ENCODE measurements at places on chromosomes 1 and 21.

- DNase-seq, result no peak
Observed at GRCh38 chr1:169869426-169869825, 24.3 kb downstream of the SCYL3 start.

DNA sequence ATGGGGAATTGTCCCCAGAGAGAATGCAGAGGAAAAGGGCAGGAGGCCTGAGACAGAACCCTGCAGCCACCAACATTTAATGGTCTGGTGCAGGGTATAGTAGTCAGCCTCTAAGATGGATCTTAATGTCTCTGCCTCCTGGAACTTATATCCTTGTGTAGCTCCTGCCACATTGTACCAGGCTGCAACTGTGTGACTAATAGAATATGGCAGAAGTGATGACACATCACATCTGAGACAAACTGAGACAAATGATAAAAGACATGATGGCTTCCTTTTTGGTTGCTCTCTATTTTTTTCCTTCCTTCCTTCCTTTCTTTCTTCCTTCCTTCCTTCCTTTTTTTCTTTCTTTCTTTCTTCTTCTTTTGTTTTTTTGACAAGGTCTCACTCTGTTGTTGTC, 37.1 kb upstream of the CYP4B1 start:
- DNase-seq, result no peak

- DNase-seq, result peak; percentile 39
Observed at GRCh38 chr1:117094841-117095604, 26.5 kb downstream of the TRIM45 start.

DNA sequence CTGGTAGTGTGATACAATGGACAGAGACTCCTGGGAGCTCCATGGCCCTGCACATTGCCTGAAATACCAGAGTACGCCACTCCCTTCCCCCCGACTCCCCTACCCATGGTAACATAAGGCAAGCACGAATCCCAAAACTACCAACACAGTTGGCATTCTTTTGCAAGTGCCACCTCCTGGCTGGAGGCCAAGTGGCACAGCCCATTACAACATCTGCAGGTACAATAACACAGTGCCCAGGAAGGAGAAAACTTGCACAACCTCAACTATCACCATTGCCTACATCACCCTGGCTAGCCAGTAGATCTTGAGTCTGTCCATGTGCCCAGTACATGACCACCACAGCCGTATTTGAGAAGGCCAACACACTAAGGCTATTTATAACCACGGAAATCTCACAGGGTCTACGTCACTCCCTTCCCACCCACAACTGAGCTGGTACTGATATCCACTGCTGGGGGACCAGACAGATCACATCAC, 11.7 kb downstream of the ADAMTS1 start:
- no peak for DNase-seq

DNA sequence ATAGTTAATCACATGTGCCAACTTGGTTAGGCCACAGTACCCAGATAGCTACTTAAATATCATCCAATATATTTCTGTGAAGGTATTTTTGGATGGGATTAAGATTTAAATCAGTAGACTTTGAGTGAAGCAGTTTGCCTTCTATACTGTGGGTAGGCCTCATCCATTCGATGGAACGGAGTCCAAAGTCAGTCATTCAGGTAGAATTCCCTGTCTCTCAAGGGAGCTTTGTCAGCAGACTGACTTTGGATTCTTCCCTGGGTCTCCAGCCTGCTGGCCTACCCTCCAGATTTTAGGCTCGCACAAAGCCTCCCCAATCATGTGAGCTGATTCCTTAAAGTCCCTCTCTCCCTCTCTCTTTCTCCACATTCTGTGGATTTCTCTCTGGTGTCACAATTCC, 145.1 kb upstream of the MAGI3 start:
- DNase-seq, result no peak

- DNase-seq, result no peak
Observed at GRCh38 chr21:25637851-25638659, 1.0 kb upstream of the JAM2 start.

DNA sequence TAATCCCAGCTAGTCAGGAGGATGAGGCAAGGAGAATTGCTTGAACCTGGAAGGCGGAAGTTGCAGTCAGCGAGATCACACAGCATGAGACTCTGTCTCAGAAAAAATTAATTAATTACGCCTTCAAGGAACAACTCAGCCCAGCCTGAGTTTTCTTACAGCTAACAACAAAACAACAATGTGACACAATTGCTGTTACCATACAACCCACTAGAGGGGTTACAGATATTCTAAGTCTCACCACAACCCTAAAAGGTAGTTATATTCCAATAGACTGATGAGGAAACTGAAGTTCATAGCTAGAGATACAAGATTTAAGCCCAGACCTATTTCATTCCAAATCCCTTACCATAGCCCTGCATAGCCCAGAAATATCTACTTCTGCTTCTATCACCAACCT, 2.9 kb upstream of the LRRC8C start:
- no peak for DNase-seq

DNA sequence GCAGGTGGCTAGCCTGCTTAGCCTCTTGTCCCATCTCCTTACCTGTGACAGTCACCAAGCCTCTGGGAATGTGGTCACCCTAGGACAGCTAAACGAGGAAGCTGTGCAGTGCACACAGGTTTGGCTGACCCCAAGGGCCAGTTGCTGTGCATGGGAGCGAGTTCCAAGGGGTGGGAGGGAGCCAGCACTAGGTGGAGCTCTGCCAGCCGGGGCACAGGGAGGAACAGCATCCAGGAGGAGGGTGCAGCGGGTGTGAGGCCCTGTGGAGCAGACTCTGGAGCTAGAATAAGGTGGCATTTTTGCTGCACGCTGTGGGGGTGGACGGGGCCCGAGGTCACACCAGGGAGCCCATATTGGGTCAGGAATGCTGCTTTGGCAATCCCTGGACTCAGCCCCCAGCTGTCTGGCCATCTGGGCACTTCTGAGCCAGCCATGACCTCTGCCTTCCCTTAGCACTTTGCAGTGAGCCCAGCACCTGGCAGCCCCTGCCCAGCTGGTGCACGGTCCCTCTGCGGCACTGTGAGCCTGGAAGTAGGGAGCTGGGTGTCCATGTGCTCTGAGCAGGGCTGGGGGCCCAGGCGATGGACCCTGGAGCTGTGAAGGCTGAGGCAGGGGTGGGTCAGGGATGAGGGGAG, 8.7 kb downstream of the PDXK start:
- DNase-seq, result peak; percentile 67

DNA sequence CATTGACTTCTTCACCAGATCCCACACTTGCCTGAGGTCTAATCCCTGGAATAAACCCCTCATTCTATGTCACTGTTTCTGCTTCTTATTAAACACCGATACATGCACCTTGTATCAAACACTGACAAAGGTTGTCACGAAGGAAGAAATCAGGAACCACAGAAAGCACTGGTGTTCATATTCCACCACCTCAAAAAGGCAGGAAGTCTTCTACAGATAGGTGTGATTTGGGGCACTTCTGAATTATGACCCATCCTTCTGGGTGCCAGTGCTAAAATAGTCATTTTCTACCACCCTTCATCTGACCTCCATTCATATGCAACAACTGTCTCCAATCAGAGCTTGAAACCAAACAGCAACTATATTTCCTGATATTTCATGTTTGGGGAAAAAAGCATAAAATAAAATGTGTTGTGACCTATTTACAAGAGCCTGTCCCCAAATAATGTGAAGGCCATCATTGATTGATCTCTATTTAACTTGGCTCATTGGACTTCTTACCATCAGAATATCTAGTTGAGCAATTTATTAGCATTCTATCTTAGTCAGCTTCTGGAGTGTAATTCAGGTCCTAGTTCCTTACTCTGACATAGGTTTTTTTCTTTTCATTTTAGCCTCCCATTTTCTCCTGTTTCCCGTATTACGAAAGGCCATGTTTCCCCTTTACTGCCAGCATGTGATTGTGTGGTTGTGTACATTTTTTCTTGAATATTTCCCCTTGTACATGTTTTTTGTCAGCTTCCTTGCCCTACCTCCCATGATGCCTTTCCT, 43.1 kb downstream of the DUSP10 start:
- DNase-seq, result no peak

GRCh38 chr21:15282665-15283064, 217.9 kb upstream of the NRIP1 start:
- DNase-seq, result no peak

DNA sequence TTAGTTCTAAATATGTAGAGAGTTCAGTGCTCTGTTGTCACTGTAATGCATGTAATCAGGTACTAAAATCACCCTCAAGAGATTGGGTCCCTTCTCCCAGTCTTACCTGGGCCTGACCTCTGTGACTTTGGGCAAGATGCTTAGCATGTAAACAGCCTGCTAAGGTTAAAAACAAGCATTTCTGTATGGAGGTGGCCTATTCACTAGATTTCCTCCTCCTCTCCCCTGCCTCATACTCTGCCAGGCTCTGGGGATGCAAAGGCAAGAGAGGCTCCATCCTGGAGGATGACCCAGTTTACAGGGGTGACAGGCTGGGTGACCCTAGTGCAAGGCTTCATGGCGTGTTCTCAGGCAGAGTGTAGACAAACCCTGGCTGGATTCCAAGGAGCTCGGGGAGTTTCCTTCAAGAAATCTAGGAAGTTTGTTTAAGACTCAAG, 28.8 kb downstream of the VANGL2 start:
- no peak for DNase-seq

DNA sequence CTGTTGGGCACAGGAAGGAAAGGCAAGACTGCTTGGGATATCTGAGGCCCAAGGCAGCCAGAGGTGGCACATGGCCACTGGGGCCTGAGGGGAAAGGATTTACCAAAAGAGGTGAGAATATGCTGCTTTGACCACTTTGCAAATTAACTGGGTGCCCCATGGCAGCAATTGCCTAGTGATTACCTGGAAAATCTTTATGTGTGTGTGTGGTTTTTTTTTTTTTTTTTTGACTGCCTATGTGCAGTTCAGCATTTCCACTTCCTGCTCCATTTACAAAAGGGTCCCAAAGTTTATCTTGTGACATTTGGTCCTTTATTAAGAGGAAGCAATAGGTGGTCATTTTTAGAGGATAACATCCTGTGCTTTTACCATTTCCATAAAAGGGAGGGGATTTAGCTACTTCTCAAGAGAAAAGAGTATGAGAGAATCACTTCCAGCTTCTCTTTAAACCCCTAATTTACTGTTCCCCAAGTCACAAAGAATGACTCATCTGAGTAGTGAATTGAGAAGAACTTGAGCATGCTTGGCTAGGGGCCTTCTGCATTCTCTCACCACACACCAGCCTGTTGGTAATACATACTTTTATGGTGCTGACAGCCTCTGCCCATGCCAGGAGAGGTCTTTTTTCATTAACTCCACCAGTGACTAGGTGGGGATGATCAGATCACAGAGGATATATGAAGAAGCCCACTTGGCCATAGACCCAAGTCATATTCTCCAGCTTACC, 52.1 kb downstream of the SYDE2 start:
- DNase-seq, result peak; percentile 56
